ENCODE measurements at places on chromosomes 1 and 21. TPM values are rescaled to one million over a fixed set of nuclear protein-coding genes. Genes with fewer than 3 reads are reported as not detected.

DNA sequence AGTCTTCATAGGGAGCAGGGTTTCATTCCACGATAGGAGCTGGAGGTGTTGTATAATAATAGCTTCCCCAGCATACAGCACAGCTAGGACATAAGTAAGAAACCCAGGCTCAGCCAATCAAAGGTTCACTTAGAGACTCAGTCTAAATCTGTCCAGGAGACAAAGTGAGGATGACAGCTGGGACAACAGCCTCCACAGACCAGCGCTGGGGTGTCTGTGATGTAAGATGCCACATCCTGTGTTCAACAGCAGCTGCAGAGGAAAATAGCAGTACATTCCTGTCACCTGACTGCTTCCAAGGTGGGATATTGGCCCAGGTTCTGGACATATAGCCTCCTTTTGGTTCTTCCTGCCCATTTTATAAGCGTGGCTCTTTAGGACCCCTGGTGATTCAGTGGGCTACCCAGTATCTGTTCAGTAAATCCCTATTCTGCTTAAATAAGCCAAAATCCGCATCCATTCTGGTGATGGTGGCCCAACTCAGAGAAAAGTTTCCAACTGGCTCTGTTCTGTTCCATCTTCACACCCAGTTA, 176.8 kb upstream of the SYT6 start:
- no peaks in the 10 kb centered on the region for H3K27me3 ChIP-seq
- no peak for DNase-seq
- H3K27ac ChIP-seq, result no peak overlapping the region
- no peak overlapping the region for H3K4me3 ChIP-seq

- H3K4me3 ChIP-seq, result no peak overlapping the region
- no peaks in the 10 kb centered on the region for H3K27me3 ChIP-seq
- no peaks in the 10 kb centered on the region for H3K4me1 ChIP-seq
- no peak overlapping the region for H3K27ac ChIP-seq
- no peaks in the 10 kb centered on the region for H3K36me3 ChIP-seq
- peak; percentile 5 for DNase-seq
Observed at GRCh38 chr1:10146391-10146790, 64.0 kb upstream of the KIF1B start.

GRCh38 chr1:35674111-35674510, 32.8 kb upstream of the PSMB2 start:
- no peak overlapping the region for H3K4me3 ChIP-seq
- H3K4me1 ChIP-seq, result 0 out of 2 replicates have a peak, but pooled peaks cover 4% of the 10 kb centered on the region
- peaks cover 49% of the 10 kb centered on the region for H3K27me3 ChIP-seq
- no peak overlapping the region for H3K27ac ChIP-seq
- no peaks in the 10 kb centered on the region for H3K36me3 ChIP-seq
- no peak for DNase-seq

GRCh38 chr1:219144658-219145315, 28.9 kb upstream of the LYPLAL1 start:
- no peaks in the 10 kb centered on the region for H3K36me3 ChIP-seq
- H3K4me1 ChIP-seq, result no peaks in the 10 kb centered on the region
- no peak overlapping the region for H3K4me3 ChIP-seq
- no peaks in the 10 kb centered on the region for H3K27me3 ChIP-seq
- no peak overlapping the region for H3K27ac ChIP-seq
- no peak for DNase-seq

- no peaks in the 10 kb centered on the region for H3K36me3 ChIP-seq
- no peak for DNase-seq
- H3K4me1 ChIP-seq, result no peaks in the 10 kb centered on the region
- H3K4me3 ChIP-seq, result no peak overlapping the region
- no peak overlapping the region for H3K27ac ChIP-seq
Observed at GRCh38 chr1:66747501-66747900, 4.8 kb upstream of the DYNLT5 start.

- H3K4me1 ChIP-seq, result peaks cover 27% of the 10 kb centered on the region
- no peak overlapping the region for H3K27ac ChIP-seq
- no peaks in the 10 kb centered on the region for H3K27me3 ChIP-seq
- no peak for DNase-seq
Observed at GRCh38 chr1:239718997-239719628, 332.7 kb downstream of the CHRM3 start.

- H3K27me3 ChIP-seq, result no peaks in the 10 kb centered on the region
- no peaks in the 10 kb centered on the region for H3K4me1 ChIP-seq
- no peak overlapping the region for H3K27ac ChIP-seq
- H3K4me3 ChIP-seq, result no peak overlapping the region
- no peaks in the 10 kb centered on the region for H3K36me3 ChIP-seq
- no peak for DNase-seq
Observed at GRCh38 chr21:18776936-18777335, 373.4 kb upstream of the TMPRSS15 start.

- no peaks in the 10 kb centered on the region for H3K36me3 ChIP-seq
- H3K4me1 ChIP-seq, result peaks cover 53% of the 10 kb centered on the region
- no peak overlapping the region for H3K4me3 ChIP-seq
- H3K27ac ChIP-seq, result no peak overlapping the region
- no peaks in the 10 kb centered on the region for H3K27me3 ChIP-seq
Observed at GRCh38 chr1:43779805-43780403, 72.6 kb downstream of the ST3GAL3 start.

- H3K27ac ChIP-seq, result no peak overlapping the region
- no peaks in the 10 kb centered on the region for H3K4me1 ChIP-seq
- no peak for DNase-seq
Observed at GRCh38 chr1:27884006-27884954, 11.9 kb downstream of the THEMIS2 start.

DNA sequence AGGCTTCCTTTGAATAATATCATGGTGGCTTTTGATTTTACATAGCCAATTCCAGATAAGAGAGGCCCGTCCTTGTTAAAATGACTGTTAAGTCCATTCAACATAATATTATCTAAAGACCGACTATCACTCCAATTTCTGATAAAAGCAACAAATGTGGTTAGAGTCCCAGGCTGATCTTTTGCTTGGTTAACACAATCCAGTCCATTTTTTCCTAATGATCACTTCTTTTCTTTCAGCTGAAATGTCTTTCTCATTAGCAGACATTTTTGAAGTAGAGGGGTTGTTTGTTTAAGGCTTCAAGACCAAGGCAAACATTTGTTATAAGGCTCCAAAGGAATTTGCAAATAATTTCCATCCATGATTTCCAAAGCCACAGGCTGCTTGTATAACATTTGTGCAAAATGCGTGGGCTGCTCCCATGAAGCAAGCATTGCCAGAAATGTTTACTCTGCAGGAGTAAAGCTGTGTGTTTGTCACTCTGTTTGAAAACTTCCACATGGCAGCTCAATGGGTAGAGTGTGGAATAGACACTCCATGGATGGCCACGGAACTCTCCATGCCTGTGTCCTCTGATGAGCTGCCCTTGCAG, 111.5 kb downstream of the PSMG1 start:
- no peak overlapping the region for H3K4me3 ChIP-seq
- no peaks in the 10 kb centered on the region for H3K27me3 ChIP-seq
- no peaks in the 10 kb centered on the region for H3K4me1 ChIP-seq
- DNase-seq, result no peak

- DNase-seq, result no peak
- no peaks in the 10 kb centered on the region for H3K4me1 ChIP-seq
- no peak overlapping the region for H3K27ac ChIP-seq
- H3K27me3 ChIP-seq, result no peaks in the 10 kb centered on the region
- H3K4me3 ChIP-seq, result no peak overlapping the region
Observed at GRCh38 chr1:14968251-14968851, 185.2 kb upstream of the TMEM51 start.

GRCh38 chr1:99676876-99677275, 31.0 kb downstream of the PALMD start:
- DNase-seq, result no peak
- no peak overlapping the region for H3K27ac ChIP-seq
- H3K4me3 ChIP-seq, result no peak overlapping the region
- no peaks in the 10 kb centered on the region for H3K27me3 ChIP-seq
- no peaks in the 10 kb centered on the region for H3K36me3 ChIP-seq

GRCh38 chr1:199684686-199685273, 342.7 kb upstream of the NR5A2 start:
- H3K4me1 ChIP-seq, result peaks cover 36% of the 10 kb centered on the region
- H3K36me3 ChIP-seq, result no peaks in the 10 kb centered on the region
- peak overlapping the region; percentile 64 for H3K27ac ChIP-seq
- no peaks in the 10 kb centered on the region for H3K27me3 ChIP-seq
- no peak overlapping the region for H3K4me3 ChIP-seq

DNA sequence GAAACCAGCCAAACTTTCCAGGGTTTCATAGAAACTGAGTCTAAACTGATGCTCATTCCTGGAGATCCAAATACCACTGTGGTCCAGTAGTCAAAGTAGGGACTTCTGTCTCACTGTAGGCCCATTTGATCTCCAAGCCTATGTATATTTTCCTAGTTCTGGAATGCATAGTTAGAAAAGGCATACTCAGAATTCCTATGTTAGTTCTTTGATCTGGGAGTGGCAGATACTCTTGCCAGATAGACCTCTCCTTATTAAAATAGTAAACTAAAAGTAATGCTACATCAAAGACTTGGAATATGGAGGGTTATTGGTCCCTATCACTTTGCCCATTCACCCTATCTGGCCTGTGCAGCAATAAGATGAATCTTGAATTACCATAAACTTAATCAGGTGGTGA, 10.4 kb upstream of the SGIP1 start:
- no peaks in the 10 kb centered on the region for H3K27me3 ChIP-seq
- DNase-seq, result no peak
- H3K4me1 ChIP-seq, result peaks cover 30% of the 10 kb centered on the region

DNA sequence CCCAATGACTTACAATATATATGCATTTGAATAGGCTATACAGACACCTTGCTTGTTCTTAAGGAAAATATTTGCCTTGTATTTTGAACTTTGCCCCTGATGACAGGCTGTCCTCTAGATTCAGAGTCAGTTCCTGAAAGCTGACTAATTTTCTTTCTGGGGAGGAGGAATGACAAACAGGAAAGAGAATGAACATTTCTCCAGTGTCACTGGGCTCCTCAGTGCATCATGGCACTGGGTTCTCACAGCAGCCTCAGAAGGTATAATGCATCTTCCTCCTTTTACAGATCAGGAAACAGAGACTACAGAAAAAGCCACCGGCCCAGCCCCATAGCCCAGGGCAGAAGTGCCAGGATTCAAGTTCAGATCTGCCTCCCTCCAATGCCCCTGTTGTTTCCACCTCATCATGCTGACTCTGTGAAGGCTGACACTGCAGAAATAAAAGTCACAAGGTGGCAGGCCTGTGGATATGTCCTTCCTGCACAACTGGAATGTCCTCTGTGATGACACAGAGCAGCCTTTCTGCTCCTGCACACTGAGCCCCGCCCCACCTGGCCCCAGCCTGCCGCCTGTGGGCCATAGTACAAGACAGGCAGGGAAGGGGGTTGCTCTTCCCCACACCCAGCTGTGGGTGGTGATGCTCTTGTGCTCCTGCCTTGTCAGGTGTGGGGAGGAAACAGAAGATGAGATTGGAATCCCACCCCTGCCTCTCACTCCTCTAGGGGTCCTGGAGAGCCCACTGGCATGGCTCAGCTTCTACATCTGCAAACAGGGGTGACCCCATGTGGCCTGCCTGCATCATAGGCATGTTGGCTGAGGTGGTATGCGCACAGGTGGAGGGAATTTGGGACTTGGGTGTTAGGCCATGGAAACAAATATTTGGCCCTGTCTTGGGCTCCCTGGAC, 6.4 kb downstream of the TTC22 start:
- H3K4me1 ChIP-seq, result peaks cover 59% of the 10 kb centered on the region
- DNase-seq, result peak; percentile 82
- H3K4me3 ChIP-seq, result no peak overlapping the region
- H3K36me3 ChIP-seq, result peaks cover 22% of the 10 kb centered on the region
- H3K27me3 ChIP-seq, result no peaks in the 10 kb centered on the region

- H3K27ac ChIP-seq, result no peak overlapping the region
- H3K4me3 ChIP-seq, result no peak overlapping the region
- no peaks in the 10 kb centered on the region for H3K4me1 ChIP-seq
- no peaks in the 10 kb centered on the region for H3K27me3 ChIP-seq
- DNase-seq, result no peak
Observed at GRCh38 chr1:72394457-72394856, 112.1 kb upstream of the NEGR1 start.

- no peak overlapping the region for H3K27ac ChIP-seq
- no peaks in the 10 kb centered on the region for H3K4me1 ChIP-seq
- DNase-seq, result no peak
- no peaks in the 10 kb centered on the region for H3K36me3 ChIP-seq
- peaks cover 3% of the 10 kb centered on the region for H3K27me3 ChIP-seq
Observed at GRCh38 chr1:14138135-14138506, 438.1 kb downstream of the PRDM2 start.

- no peaks in the 10 kb centered on the region for H3K36me3 ChIP-seq
- peaks cover 26% of the 10 kb centered on the region for H3K27me3 ChIP-seq
- no peaks in the 10 kb centered on the region for H3K4me1 ChIP-seq
- DNase-seq, result no peak
- no peak overlapping the region for H3K27ac ChIP-seq
Observed at GRCh38 chr1:63063367-63063766, 259.0 kb upstream of the FOXD3 start.

DNA sequence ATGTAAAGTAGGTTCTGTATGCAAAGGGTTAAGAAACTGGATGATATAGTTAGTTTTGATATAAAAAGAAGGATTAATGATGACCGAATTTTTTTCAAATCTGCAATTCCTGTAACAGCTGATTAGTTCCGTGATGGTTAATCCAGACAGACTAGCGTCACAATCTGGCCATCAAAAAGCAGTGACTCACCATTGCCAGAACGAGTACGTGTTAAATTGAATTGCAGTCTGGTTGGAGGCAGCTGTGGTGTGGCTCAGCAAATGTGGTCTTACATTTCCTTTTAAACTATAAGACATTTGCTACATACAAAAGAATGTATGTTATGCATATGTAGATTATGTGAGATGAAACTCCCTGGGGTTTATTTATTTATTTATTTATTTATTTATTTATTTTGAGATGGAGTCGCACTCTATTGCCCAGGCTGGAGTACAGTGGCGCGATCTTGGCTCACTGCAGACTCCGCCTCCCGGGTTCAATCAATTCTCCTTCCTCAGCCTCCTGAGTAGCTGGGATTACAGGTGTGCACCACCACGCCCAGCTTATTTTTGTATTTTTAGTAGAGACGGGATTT, 139.8 kb downstream of the RYR2 start:
- no peaks in the 10 kb centered on the region for H3K36me3 ChIP-seq
- no peaks in the 10 kb centered on the region for H3K4me1 ChIP-seq
- no peak overlapping the region for H3K4me3 ChIP-seq
- no peak overlapping the region for H3K27ac ChIP-seq
- H3K27me3 ChIP-seq, result peaks cover 51% of the 10 kb centered on the region

The NRAS gene
- 37.8 TPM for total RNA-seq

The RNF186 gene
- total RNA-seq, result not detected

The SHISAL2A gene
- not detected for total RNA-seq

The CORT gene
- total RNA-seq, result 1.6 TPM

The RCAN1 gene
- 7.2 TPM for total RNA-seq

The TTC22 gene
- total RNA-seq, result 24.1 TPM

The TNNI3K gene
- total RNA-seq, result not detected

The C1QB gene
- not detected for total RNA-seq

The WDR3 gene
- total RNA-seq, result 27.5 TPM

The UBE4B gene
- total RNA-seq, result 54.3 TPM

The ITLN2 gene
- total RNA-seq, result not detected

Measured in PC-9 (cell line).